ENCODE measurements at places on chromosomes 5 and 9.

DNA sequence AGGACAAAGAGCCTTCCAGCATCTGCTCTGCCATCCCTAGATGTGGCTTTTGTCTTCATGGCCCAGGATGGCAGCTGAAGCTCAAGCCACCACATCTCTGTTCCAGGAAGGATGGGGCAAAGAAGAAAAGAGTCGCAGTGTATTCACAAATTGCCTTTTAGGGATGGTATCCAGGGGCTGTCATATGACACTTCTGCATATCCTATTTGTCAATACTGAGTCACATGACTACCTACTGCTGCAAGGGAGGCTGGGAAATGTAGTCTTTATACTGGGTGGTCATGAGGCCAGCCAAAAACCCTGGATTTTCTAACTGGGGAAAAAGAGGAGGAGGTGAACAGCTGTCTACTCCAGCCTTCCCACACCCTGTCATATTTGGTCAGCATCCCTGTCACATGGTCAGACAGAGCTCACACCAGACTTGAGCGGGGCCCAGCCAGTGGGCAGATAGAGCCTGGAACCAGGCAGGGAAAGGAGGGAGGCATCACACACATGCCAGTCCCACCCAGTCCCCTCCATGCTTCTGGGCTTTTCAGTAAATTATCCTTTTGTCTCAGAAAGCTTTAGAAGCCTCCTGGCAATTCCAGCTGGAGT lies 52.0 kb downstream of the OLFM1 start:
- no peak for DNase-seq

- DNase-seq = no peak
Observed at GRCh38 chr5:170523142-170523551, 19.3 kb downstream of the KCNIP1 start.

DNA sequence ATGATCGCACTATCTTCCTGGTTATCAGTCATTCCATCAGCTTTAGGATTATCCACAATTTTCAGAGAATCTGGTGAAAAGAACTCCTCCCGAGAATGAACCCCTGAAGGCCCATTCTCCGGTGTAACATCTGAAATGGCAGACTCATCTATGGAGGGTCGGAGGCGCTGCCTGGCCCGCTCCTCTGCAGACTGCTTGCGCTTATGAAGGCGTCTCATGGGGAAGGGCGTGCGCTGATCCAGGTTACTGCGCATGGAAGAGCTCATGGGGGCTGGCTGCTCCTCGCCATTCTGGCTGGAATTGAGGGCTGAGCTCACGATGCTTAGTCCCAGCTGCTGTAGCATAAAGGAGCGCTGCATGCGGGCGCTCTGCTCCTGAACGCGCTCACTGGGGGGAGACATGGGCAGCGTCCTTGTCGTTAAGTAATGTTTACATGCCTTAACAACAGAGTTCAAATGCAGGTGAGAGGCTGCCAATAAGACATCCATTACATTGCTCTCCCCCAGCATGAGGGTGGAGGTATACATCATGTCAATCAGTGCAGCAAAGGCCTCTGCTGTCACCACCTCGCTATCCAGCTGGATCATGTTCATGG lies 19.4 kb downstream of the GRHPR start:
- no peak for DNase-seq

DNA sequence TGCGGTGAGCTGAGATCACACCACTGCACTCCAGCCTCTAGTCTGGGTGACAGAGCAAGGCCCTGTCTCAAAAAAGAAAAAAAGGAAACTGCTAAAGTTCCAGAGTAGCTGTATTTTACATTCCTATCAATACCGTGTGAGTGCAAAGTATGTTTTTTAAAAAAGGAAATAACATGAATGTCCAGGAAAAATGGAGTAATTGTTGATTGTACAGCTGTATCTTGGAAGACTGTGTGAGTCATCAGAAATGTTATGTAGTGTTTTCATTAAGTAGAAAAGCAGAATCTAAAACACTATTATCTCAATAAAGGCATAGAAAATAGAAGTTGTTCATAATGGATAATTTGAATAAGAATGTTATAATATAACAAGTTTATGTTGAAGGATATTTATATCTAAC lies 53.9 kb downstream of the ZCCHC7 start:
- no peak for DNase-seq

DNA sequence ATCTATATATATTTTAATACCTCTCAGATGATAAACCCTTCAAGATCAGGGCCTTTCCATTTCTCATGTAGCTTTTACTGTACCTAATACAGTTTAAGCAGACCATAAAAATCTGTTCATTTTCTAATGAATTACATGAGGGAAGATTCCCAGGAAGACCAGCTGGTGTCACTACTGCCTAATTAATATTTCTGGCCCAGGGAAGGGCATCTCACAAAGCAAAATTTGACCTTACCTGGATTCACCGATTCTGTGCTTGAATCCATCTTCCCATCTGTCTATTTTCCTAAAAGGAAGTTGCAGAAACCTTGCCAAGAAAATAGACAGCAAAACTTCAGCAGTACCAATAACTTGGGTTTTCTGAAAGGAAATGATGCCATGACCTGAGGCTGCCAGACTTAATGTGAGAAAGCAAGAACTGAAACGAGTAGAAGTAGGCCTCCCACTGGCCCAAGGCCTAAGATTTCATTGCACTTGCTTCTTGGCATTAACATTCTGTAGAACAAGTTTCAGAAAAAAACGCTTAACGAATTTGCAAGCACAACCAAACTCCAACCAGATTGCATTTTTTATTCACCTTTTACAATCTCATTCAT lies 83.0 kb upstream of the GLIS3 start:
- DNase-seq = no peak

DNA sequence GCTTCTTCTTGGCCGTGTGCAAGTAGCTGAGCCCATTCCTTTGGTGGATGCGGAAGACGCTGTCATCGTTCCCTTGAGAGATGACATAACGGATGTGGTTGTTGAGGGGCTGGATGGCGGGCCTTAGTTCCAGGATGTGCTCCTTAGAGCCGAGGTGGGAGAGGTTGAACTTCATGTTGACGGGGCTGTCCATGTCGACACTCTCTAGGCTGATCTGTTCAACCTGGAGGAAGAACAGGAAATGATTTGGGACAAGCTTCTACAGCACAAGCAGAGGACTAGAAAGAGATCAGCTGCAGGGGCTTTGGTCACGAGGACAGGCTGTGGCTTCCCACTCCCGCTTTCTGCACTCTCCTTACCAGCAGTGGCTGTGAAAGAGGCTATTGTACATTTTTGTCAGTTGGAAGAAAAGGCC lies 176.0 kb downstream of the SLC12A2 start:
- DNase-seq = no peak

- DNase-seq = no peak
Observed at GRCh38 chr5:81397176-81397575, 3.2 kb upstream of the ACOT12 start.

DNA sequence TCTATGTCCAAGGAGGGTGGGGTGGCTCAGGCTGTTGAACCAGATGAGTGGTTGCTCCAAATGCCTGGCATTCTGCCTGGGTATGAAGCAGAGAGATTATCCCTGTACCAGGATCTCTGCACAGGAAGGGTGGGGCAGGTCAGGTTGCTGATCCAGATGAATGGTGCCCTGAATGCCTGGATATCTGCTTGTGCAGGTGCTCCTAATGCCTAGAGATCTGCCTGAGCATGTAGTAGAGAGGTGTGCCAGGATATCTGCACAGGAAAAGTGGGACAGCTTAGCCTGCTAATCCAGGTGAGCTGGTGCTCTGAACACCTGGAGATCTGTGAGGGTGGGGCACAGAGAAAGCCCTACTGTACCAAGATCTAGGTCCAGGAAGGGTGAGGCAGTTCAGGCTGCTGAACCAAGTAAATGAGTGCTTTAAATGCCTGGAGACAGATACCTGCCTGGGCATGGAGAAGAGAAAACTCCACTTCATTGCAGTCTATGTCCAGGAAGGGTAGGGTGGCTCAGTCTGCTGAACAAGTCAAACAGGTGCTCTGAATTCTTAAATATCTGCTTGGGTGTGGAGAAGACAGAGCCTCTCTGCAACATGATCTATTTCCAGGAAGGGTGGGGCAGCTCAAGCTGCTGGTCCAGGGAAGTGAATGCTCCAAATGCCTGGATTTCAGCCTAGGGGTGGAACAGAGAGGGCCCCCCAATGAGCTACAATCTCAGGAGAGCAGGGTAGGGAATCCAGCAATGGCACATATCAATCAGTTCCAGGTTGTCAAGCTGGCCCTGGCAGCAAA lies 189.4 kb upstream of the DMRTA1 start:
- no peak for DNase-seq

- no peak for DNase-seq
Observed at GRCh38 chr9:89491694-89492093, 6.2 kb downstream of the SEMA4D start.

- no peak for DNase-seq
Observed at GRCh38 chr5:61801174-61801573, 469.1 kb downstream of the ZSWIM6 start.

Measured in activated CD4-positive, alpha-beta T cell treated with anti-CD3 and anti-CD28 coated beads, Interleukin-2, amount 50 U/mL, for 24 hours (primary cell).